ENCODE measurements at places on chromosomes 2 and 18. TPM values are rescaled to one million over a fixed set of nuclear protein-coding genes. Genes with fewer than 3 reads are reported as not detected.

GRCh38 chr2:142867136-142867535, 10.3 kb upstream of the KYNU start:
- no peaks in the 10 kb centered on the region for H3K36me3 ChIP-seq
- H3K27me3 ChIP-seq, result no peaks in the 10 kb centered on the region
- H3K4me1 ChIP-seq, result no peaks in the 10 kb centered on the region
- H3K4me3 ChIP-seq, result no peak overlapping the region
- H3K27ac ChIP-seq, result no peak overlapping the region

- peaks cover 5% of the 10 kb centered on the region for H3K4me1 ChIP-seq
- H3K4me3 ChIP-seq, result peak overlapping the region; percentile 49
- H3K27ac ChIP-seq, result peak overlapping the region; percentile 73
- peak; percentile 32 for DNase-seq
- H3K27me3 ChIP-seq, result no peaks in the 10 kb centered on the region
These were observed 285.1 kb downstream of the MTX2 start for GRCh38 chr2:176554101-176555048.

DNA sequence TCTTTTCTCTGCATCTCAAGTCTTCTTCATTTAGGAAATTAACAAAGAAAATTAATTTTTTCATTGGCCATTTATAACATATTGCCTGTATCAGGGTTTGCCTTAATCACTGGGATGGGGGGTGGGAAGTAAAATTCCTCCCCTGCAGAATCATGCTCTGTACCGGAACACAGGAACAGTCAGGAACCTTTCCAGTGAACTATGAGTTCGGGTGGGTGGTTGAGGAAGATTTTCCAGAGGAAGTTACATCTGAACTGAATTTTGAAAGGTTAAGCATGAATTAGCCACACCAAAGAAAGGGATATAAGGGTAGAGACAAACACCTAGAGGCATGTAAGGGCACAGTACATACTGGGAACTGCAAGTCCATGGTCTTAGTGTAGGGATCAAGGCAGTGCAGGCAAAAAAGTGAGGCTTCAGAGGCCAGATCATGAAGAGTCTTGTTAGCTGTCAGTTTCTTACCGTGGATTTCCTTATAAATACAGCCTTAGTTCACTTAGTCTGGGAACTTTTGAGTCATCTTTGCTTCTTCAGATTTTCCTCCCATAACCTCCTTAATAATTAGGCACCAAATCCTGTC, 55.6 kb downstream of the FAM117B start:
- H3K36me3 ChIP-seq, result no peaks in the 10 kb centered on the region
- H3K4me3 ChIP-seq, result no peak overlapping the region
- DNase-seq, result no peak
- no peak overlapping the region for H3K27ac ChIP-seq
- no peaks in the 10 kb centered on the region for H3K4me1 ChIP-seq

DNA sequence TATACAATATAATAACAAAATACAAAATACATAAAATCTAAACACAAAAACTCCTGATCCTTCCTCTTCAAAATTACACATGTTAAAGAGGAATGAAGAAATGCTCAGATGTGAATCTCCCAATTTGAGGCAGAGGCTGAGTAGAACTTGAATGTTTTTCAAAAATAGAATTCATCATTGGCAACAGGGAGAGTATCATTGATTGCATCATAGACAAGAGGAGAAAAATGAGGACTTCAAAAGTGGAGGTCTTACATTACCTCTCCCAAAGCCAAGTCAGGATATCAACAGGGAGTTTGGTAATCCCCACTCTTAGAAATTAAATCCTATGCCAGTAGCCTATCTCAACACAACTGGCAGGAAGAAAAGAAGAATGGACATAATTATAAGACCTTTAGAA, 2023.9 kb upstream of the CELF4 start:
- H3K4me1 ChIP-seq, result no peaks in the 10 kb centered on the region
- no peaks in the 10 kb centered on the region for H3K27me3 ChIP-seq
- DNase-seq, result no peak
- no peak overlapping the region for H3K4me3 ChIP-seq
- H3K36me3 ChIP-seq, result no peaks in the 10 kb centered on the region

DNA sequence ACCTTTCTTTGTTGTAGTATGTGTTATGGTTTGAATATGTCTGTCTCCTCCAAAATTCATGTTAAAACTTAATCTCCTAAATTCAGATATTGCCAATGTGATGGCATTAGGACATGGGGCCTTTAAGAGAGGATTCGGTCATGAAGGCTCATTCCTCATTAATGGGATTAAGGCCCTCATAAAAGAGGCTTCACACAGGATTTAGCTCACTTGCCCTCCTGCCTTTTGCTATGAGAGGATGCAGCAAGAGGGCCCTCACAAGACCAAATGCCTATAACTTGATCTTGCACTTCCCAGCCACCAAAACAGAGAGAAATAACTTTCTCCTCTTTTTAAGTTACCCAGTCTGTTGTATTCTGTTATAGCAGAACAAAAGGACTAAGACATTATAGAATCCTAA, 19.7 kb downstream of the ZBTB14 start:
- H3K27me3 ChIP-seq, result no peaks in the 10 kb centered on the region
- DNase-seq, result no peak
- H3K36me3 ChIP-seq, result no peaks in the 10 kb centered on the region
- H3K27ac ChIP-seq, result no peak overlapping the region
- H3K4me3 ChIP-seq, result no peak overlapping the region
- H3K4me1 ChIP-seq, result no peaks in the 10 kb centered on the region

DNA sequence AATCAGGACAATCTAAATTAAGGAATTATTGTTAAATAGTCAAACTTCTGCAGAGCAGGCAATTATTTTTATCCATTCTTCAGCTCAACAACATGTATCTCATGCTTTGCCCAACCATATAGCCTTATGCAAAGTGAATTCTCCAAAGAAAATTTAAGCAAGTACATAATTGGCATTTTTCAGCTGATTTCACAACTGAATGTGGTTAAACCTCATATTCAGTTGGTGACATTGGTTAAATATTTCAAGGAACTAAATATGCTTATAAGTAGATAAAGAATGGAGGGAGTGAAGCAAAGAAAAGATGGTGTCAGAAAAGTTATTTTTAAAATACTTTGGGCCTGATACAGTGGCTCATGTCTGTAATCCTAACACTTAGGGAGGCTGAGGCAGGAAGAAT, 816.2 kb downstream of the NRXN1 start:
- H3K4me3 ChIP-seq, result no peak overlapping the region
- H3K36me3 ChIP-seq, result no peaks in the 10 kb centered on the region
- DNase-seq, result no peak
- H3K27ac ChIP-seq, result no peak overlapping the region
- H3K27me3 ChIP-seq, result no peaks in the 10 kb centered on the region

- DNase-seq, result no peak
- peaks cover 20% of the 10 kb centered on the region for H3K4me1 ChIP-seq
- H3K27me3 ChIP-seq, result no peaks in the 10 kb centered on the region
- H3K4me3 ChIP-seq, result peak overlapping the region; percentile 93
- H3K36me3 ChIP-seq, result peaks cover 10% of the 10 kb centered on the region
- H3K27ac ChIP-seq, result peak overlapping the region; percentile 78
These were observed 1.7 kb downstream of the PNKD start for GRCh38 chr2:218271865-218272530.

- H3K4me1 ChIP-seq, result no peaks in the 10 kb centered on the region
- H3K36me3 ChIP-seq, result no peaks in the 10 kb centered on the region
- DNase-seq, result no peak
- H3K27me3 ChIP-seq, result no peaks in the 10 kb centered on the region
- no peak overlapping the region for H3K27ac ChIP-seq
- no peak overlapping the region for H3K4me3 ChIP-seq
These were observed 32.9 kb downstream of the EHD3 start for GRCh38 chr2:31266804-31267203.

DNA sequence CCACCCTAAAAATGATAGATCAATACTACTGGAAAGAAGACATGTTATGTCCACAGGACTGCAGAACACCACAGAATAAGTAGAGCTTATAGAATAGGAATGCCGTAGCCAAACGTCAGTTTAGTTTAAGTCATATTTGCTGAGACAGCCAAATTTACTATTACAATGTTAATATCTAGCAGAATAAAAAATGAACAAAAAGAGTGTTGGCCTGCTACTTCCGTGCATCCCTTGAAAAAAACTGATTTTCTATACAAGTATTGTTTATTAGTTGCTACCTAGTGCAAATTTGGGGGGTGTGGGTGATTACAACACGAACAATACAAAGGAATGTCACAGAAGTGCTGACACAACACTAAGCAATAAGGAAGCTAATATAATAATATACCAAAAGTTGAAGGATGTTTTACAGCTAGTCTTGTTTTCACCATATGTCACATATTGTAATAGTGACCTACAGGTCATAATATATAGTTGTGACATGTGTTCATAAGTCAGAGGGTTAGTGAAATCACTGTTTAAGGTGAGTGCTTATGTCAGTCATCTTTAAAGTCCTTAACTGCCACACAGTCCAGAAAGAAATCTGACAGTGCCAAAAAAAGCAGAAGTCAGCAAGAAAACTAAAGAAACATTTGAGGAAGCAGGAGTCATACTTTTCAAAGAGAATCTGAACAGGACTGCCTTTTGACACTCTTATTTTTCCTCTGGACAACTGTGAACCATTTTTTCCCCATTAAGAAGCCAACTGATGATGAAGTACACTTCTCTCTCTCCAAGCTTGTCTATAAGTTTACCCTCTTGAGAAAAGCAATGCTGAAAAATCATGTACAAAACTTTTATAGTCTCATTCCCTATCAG, 376.4 kb downstream of the ZEB2 start:
- H3K27me3 ChIP-seq, result no peaks in the 10 kb centered on the region
- no peak overlapping the region for H3K4me3 ChIP-seq
- no peaks in the 10 kb centered on the region for H3K36me3 ChIP-seq
- DNase-seq, result no peak

- H3K36me3 ChIP-seq, result no peaks in the 10 kb centered on the region
- H3K27me3 ChIP-seq, result no peaks in the 10 kb centered on the region
These were observed 330.4 kb upstream of the SLC14A2 start for GRCh38 chr18:45284851-45285250.

GRCh38 chr18:63439334-63439733, 17.1 kb upstream of the VPS4B start:
- peak; percentile 61 for DNase-seq
- no peaks in the 10 kb centered on the region for H3K36me3 ChIP-seq
- H3K27ac ChIP-seq, result no peak overlapping the region
- H3K4me3 ChIP-seq, result no peak overlapping the region
- H3K27me3 ChIP-seq, result no peaks in the 10 kb centered on the region

- no peaks in the 10 kb centered on the region for H3K36me3 ChIP-seq
- DNase-seq, result no peak
- no peaks in the 10 kb centered on the region for H3K27me3 ChIP-seq
- no peak overlapping the region for H3K4me3 ChIP-seq
- H3K4me1 ChIP-seq, result no peaks in the 10 kb centered on the region
- no peak overlapping the region for H3K27ac ChIP-seq
These were observed 24.5 kb downstream of the MC2R start for GRCh38 chr18:13890761-13891361.

DNA sequence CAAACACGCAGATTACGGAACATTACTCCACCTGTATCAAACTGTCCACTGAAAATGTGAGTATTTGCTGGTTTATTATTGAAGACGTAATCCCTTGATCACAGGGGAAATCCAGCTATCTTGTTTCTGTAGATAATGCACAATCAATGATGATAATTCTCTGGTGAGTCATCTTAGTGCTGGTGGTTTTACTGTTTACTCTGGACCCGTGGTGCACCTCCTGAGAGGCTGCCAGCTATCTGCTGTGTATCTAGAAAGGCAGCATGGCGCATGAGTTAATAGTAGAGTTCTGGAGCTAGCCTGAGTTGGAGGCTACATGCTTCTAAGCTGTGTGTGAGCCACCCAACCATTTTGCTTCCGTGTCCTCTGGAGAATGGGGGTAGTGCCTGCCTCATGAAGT, 6.5 kb downstream of the NCAPH start:
- H3K4me1 ChIP-seq, result peaks cover 28% of the 10 kb centered on the region
- H3K27ac ChIP-seq, result peak overlapping the region; percentile 49
- H3K36me3 ChIP-seq, result peaks cover 19% of the 10 kb centered on the region
- H3K4me3 ChIP-seq, result no peak overlapping the region
- DNase-seq, result no peak
- H3K27me3 ChIP-seq, result no peaks in the 10 kb centered on the region

Gene UBE2F
- 44.9 TPM for total RNA-seq

Gene WIPF1
- total RNA-seq, result 8.3 TPM

Gene NDUFS1
- 106 TPM for total RNA-seq

Gene CPLX4
- not detected for total RNA-seq

Gene LYPD6B
- total RNA-seq, result 2.2 TPM

Gene AGXT
- 0.36 TPM for total RNA-seq

Gene TCF23
- 0.03 TPM for total RNA-seq

Measured in Panc1 (cell line).